ENCODE measurements at places on chromosomes 1 and 21. TPM values are rescaled to one million over a fixed set of nuclear protein-coding genes. Genes with fewer than 3 reads are reported as not detected.

The HJV gene
- total RNA-seq, result not detected

DNA sequence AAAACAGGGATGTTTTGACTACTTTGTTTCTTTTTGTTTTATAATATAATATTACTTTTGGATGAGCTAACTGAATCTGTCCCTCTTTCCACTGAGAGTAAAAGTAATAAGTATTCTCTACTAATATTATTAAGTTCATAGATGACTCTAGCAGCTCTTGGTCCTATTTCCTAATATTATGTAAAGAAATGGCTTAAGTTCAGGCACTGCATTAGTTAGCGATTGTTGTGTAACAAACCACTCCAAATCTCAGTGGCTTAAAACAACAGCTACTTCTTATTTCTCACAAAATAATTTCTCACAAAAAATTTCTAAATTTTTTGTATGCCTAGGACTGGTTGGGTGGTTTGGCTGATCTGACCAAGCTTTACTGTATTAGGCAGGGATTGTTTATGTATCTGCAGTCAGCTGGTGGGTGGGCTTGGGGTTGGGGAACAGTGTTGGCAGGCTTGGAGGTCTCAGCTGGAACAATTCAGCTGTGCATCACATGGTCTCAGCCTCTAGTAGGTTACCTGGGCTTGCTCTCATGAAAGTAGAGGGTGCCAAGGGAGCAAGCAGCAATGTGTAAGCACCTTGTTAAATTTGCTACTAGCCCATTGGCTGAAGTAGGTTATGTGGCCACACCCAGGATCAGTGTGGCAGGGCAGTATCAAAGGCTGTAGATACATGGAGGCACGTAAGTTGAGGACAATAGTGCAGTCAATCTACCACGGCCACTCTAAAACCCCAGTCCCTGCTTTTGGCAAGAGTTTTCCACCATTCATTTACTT is 8.8 kb upstream of the CCT8 start:
- no peaks in the 10 kb centered on the region for H3K36me3 ChIP-seq
- H3K4me3 ChIP-seq, result no peak overlapping the region
- H3K4me1 ChIP-seq, result no peaks in the 10 kb centered on the region
- DNase-seq, result no peak

The RGS8 gene
- not detected for total RNA-seq

DNA sequence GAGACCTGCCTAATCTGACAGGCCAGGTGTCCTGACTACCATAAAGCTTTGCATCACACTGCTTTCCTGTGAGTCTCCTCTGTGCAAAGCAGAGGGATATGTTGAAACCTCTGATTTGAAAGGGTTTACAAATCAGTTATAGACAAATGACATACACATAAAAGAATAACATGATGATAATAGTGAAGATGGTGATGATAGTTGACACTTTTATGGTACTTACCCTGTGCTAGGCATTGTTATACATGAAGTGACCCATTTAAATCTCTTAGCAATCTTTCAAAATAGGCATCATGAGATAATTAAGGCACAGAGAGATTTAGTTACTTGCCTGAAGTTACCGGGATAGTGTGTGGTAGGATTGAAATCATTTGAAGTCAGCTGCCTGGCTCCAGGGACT is 34.1 kb upstream of the PKN2 start:
- H3K27me3 ChIP-seq, result peaks cover 10% of the 10 kb centered on the region
- no peaks in the 10 kb centered on the region for H3K36me3 ChIP-seq
- DNase-seq, result no peak

- H3K36me3 ChIP-seq, result no peaks in the 10 kb centered on the region
- H3K27me3 ChIP-seq, result no peaks in the 10 kb centered on the region
- DNase-seq, result no peak
- no peak overlapping the region for H3K4me3 ChIP-seq
These were observed 11.3 kb downstream of the MFAP2 start for GRCh38 chr1:16969057-16969611.

Measured in Panc1 (cell line).